Breast epithelium (tissue), 4 donors: ENCODE measurements at places on chromosomes 13 and 19.

- no peaks in the 10 kb centered on the region for H3K4me1 ChIP-seq
- H3K27me3 ChIP-seq, result no peaks in the 10 kb centered on the region
- no peaks in the 10 kb centered on the region for H3K36me3 ChIP-seq
- H3K4me3 ChIP-seq, result no peak overlapping the region
- H3K27ac ChIP-seq, result no peak overlapping the region
- DNase-seq, result no peak
These were observed 497.5 kb downstream of the COG6 start for GRCh38 chr13:40152922-40153321.

GRCh38 chr13:113744197-113745000 is 14.6 kb upstream of the TMEM255B start:
- no peaks in the 10 kb centered on the region for H3K27me3 ChIP-seq
- H3K27ac ChIP-seq, result no peak overlapping the region
- H3K36me3 ChIP-seq, result no peaks in the 10 kb centered on the region
- H3K4me1 ChIP-seq, result no peaks in the 10 kb centered on the region
- H3K4me3 ChIP-seq, result no peak overlapping the region
- no peak for DNase-seq

- no peak overlapping the region for H3K4me3 ChIP-seq
- H3K27me3 ChIP-seq, result no peaks in the 10 kb centered on the region
- H3K4me1 ChIP-seq, result no peaks in the 10 kb centered on the region
These were observed 37.3 kb downstream of the SMARCA4 start for GRCh38 chr19:10998045-10998533.

- no peak for DNase-seq
- H3K27me3 ChIP-seq, result no peaks in the 10 kb centered on the region
- no peak overlapping the region for H3K4me3 ChIP-seq
- H3K4me1 ChIP-seq, result no peaks in the 10 kb centered on the region
These were observed 196.7 kb upstream of the SLITRK6 start for GRCh38 chr13:85995788-85996418.

GRCh38 chr13:99059498-99060075 is 81.7 kb upstream of the DOCK9 start:
- H3K4me3 ChIP-seq, result no peak overlapping the region
- H3K27me3 ChIP-seq, result no peaks in the 10 kb centered on the region
- no peak overlapping the region for H3K27ac ChIP-seq
- no peak for DNase-seq
